ENCODE measurements at places on chromosomes 2 and 18.

- no peaks in the 10 kb centered on the region for H3K27me3 ChIP-seq
- no peaks in the 10 kb centered on the region for H3K36me3 ChIP-seq
- H3K27ac ChIP-seq, result no peak overlapping the region
- H3K4me1 ChIP-seq, result no peaks in the 10 kb centered on the region
- no peak overlapping the region for H3K4me3 ChIP-seq
These were observed 83.6 kb downstream of the FAM161A start for GRCh38 chr2:61770298-61770697.

DNA sequence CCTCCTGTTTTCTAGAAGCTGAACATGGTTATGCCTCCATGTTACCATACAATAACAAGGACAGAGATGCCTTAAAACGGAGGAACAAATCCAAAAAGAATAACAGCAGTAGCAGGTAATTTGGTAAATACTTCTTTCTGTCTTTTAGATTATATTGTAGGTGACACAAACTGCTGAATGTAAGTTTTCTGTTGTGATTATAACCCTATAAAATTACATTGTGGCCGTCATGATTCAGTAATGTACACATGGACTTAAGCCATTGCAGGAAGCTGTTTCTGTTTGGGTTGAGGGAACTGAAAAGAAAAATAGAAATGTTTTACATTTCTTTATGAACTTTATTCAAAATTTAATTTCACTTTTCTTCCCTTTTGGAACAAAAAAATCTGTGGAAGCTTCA is 1.2 kb downstream of the MXD1 start:
- no peaks in the 10 kb centered on the region for H3K4me1 ChIP-seq
- H3K27ac ChIP-seq, result no peak overlapping the region
- no peak overlapping the region for H3K4me3 ChIP-seq
- H3K27me3 ChIP-seq, result no peaks in the 10 kb centered on the region

DNA sequence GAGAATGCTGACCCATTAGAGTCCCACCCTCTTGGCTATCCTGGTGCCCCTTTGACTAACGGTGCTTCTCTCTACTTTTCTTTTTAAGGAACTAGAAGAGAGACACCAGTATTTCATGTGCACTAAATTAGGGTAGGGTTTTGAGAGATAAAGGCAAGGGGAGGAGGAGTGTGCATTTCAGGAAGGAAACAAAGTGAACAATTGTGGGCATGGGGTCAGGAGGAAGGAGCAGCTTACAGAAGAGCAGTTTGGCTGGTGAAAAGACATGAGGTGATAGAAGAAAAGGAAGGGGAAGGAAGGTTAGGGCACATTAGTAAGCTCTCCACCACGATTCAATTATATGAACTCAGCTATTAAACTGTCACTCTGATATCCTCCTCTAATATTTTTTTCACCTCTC is 105.8 kb upstream of the CTAGE1 start:
- H3K27me3 ChIP-seq, result no peaks in the 10 kb centered on the region
- no peaks in the 10 kb centered on the region for H3K36me3 ChIP-seq
- no peaks in the 10 kb centered on the region for H3K4me1 ChIP-seq
- no peak overlapping the region for H3K27ac ChIP-seq

GRCh38 chr2:45329045-45329677 is 281.9 kb downstream of the SRBD1 start:
- H3K36me3 ChIP-seq, result no peaks in the 10 kb centered on the region
- no peaks in the 10 kb centered on the region for H3K27me3 ChIP-seq
- no peak for DNase-seq
- no peak overlapping the region for H3K27ac ChIP-seq
- no peak overlapping the region for H3K4me3 ChIP-seq
- peaks cover 5% of the 10 kb centered on the region for H3K4me1 ChIP-seq

- no peak for DNase-seq
- no peaks in the 10 kb centered on the region for H3K36me3 ChIP-seq
- H3K27ac ChIP-seq, result no peak overlapping the region
- no peaks in the 10 kb centered on the region for H3K27me3 ChIP-seq
These were observed 11.4 kb upstream of the STEAP3 start for GRCh38 chr2:119212139-119212800.

Measured in H1 (cell line).